Left lobe of liver (tissue), 2 donors: ENCODE measurements at places on chromosomes 7 and 10.

DNA sequence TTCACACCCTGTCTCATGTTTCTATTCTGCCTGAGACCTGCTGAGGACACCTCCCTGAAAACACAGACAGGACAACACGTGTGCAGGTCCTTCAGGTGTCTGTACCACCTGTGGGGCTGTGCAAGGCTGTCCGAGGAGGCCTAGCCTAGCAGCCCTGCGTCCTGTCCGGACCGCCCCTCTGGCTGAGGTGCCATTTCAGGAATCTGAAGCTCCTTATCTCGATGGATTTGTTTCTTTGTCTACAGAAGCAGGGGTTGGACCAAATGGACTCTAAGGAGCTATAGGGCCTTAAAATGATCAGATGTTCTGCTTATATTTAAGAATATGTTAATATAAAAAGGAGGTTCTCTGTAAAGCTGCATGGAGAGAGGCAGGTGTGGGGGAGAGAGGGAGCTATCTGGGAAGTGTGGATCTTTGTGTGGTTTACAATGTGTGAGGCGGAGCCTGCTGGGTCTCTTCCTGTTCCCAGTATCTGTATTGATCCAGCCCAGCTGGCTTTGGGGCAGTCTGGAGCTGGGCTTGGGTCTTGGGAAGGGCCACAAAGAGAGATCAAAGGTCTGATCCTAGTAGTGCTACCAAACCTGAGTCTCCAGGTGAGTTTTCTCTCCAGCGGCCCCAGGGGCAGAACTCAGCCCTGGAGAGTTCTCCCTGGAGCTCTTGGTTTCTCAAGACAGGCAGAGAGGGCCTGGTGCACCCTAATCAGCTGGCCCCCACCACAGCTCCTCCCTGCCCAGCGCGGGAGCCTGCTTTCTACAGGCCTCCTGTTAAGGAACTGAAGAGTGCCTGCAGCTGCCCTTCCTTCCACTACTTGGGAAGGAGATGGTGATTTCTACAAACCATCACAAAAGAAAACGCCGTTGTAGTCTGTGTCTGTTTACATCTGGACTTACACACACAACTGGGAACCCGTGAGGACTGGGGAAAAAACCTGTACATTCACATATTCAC is 3.4 kb upstream of the MNX1 start:
- no peak for DNase-seq

DNA sequence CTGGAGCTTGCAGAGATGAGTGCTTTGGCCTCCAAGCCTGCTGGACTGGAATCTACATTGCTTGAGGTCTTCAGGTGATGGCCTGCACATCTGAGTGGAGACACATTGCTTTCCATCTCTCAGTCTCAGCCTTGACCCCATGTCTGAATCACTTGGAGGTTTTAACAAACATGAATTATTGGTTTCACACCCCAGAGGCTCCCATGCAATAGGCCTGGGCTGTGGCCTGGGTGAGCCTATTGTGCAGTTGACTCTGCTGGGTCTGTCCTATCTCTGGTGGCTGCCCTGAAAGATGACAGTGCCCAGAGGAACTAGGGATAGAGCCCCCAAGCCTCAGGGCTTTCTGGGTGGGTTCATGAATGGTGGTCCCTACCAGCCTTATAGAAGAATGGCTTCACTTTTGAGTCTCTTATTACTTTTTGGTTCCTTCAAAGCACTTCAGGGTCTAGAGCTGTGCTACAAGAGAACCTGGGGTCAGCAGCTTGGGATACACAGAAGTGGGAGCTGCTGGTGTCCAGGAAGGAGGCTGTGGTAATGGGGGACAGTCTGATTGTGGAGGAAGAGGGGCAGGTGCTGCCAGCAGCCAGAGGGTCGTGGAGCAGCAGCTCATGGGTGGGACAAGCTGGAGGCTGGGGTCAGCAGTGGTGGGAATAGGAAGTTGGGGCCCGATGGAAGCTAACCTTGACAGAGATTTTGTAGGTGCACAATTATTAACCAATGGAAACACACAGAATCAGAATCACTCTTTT is 5.5 kb downstream of the RAMP3 start:
- DNase-seq, result no peak

DNA sequence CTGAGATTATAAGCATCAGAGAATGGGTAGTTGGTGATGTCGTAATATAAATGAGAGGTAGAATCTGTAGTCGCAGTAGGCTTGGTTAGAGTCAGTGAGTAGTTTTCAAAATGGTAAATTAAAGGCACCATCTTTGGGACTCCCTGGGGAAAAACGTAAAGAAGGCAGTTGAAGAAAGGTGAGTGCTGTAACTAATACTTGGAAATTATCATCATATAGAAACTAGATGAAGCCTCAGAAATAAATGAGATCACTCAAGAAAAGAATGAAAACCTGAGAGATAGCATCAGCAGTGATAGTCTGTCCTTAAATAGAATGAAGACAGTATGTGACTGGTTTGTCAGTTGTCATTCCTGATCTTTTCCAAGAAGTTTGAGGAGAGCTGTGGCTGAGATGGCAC is 23.8 kb downstream of the PALS2 start:
- DNase-seq, result no peak

- DNase-seq, result no peak
These were observed 565.5 kb upstream of the IGFBP3 start for GRCh38 chr7:46486256-46487206.

DNA sequence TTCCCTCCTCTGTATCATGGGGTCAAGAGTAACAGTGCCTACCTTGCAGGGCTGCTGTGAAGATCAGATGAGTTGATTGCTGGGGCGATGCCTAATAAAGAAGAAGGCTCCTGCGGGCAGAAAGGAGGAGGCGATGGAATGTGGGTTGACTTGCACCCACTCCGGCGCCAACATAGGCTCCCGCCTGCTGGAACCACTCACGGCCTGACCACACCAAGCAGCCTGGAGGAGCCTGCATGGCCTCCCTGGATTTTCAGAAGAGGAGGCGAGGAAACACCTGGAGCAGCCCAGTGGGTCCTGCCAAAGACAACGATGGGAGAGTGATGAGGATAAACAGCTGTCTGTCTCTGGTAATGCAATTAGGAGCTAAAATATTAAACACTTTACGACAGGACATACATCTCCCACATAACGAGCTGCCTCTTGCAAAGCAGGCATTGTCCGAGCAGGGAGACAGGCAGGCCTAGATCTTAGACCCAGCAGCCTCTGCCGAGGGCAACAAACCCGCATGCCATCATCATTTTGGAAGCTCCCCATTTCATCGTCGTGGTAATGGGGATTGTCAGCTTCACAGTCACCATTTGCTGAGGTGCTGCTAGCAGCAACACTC is 302.9 kb upstream of the ZMIZ1 start:
- DNase-seq, result no peak

DNA sequence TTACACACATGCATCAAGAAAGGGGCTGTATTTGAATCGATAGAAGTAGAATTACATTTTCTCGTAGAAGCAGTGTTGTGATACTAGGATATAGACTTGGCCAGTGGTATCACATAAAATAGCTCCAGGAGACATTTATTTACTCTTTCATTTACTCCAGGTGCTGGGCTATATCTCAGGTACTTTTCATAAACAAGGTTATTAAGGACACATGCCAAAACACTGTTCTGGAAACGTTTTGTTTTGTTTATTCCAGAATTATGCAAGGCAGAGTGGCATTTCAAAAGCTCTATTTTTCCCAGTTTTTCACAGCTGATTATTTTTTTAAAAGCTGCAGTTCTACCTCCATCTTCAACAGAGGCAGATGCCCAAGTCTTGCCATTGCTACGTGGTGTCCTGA is 37.8 kb upstream of the SEC61G start:
- DNase-seq, result no peak

DNA sequence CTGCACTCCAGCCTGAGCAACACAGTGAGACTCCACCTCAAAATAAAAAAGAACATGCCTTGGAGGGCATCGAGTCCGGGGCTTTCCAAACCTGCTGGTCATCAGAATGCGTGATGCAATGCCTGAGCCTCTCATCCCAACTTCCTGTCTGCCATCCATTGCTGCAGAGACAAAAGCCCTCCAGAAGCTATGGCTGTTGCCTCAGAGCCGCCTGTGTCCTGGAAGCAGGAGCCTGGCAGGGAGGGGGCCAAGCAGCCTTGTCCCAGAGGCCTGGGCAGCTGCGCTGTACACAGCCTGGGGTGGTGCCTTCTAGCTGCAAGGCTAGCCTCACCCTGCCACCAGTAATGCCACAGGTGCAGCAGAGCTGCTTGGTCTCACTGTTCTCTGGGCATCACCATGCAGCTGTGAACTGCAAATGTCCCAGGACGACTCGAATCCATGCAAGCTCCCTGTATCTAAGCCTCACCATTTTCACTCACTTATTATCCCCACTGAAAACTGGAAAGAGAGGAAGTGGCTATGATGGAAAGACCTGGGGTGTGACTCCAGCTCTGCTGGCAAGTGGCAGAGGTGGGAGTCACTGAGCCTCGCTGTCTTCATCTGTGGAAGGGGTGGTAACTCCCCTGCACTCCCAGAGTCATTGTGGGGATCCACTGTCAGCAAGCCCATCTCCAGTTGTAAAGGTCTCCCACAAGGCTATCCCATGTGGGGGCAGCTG is 7.0 kb downstream of the ALOX5 start:
- no peak for DNase-seq

DNA sequence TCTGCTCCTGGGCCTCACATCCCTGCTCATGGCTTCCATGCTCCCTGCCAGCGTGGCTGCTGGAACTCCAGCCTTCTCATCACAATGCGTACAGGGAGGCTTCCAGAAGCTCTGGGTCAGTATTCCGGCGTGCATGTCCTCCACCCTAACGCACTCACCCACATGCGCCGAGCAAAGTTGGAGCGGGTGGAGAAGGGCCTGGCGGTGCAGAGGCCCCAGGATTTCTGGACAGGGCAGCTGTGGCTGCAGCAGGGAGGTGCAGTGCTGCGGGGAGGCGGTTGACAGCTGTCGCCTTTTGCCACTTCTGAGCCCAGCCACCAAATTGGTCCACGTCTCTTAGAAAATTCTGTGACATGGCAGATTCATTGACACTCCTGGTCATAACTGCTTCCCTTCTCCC is 33.6 kb upstream of the FAM20C start:
- no peak for DNase-seq

- no peak for DNase-seq
These were observed 459 bp downstream of the ZDHHC6 start for GRCh38 chr10:112446055-112446854.

DNA sequence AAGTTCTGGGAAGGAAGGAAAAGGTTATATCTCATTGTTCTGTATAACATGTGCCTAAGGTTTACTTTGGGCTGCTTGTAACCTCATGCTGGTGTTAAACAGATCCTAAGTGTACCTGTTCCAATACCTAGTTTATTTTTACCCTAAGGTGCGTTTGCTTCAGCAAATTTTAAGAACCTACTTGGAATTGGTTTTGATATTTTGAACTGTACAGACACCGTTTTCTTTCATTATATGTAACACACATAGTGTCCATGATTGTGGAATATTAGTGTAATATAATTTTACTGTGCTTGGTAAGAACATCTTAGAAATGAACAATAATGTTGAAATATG is 285.6 kb upstream of the DKK1 start:
- no peak for DNase-seq

DNA sequence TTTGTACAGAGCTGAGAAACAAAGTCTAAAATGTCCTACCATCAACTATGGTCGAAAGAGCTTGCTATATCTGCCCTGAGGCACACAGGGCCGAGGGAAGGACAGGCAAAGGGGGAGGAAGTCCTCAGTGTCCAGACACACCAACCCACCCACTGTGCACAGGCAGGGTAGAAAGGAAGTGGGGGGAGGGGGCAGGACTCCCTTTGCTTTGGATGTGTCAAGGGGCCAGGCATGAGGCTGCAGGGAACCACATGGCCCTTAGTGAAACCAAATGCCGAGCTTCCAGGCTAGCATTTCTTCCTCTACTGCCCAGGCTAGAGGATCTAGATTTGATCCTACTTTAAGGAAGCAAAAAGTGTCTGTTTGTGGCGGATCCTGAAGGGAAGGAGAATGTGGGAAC is 28.6 kb downstream of the KCNH2 start:
- no peak for DNase-seq

- DNase-seq, result no peak
These were observed 64.5 kb upstream of the NFE2L3 start for GRCh38 chr7:26087321-26088091.

DNA sequence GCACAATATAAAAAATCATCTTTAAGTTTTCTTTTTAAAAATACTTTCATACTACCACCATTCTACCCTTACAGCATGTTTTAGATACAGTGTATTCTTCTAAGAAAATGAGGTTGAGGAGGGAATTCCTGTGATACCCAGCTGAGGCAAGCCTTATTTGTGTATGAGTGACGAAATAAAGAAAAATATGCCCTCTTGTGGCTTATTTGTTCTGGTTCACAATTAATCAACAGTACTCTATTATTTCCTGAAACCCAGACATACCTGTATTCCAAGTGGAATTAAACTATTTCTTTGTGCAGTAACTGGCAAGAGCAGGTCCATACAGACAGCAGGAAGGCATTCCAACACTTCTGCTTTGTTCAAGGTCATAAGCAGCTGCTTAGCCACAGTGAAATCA is 4.5 kb upstream of the SEMA3D start:
- DNase-seq, result no peak

DNA sequence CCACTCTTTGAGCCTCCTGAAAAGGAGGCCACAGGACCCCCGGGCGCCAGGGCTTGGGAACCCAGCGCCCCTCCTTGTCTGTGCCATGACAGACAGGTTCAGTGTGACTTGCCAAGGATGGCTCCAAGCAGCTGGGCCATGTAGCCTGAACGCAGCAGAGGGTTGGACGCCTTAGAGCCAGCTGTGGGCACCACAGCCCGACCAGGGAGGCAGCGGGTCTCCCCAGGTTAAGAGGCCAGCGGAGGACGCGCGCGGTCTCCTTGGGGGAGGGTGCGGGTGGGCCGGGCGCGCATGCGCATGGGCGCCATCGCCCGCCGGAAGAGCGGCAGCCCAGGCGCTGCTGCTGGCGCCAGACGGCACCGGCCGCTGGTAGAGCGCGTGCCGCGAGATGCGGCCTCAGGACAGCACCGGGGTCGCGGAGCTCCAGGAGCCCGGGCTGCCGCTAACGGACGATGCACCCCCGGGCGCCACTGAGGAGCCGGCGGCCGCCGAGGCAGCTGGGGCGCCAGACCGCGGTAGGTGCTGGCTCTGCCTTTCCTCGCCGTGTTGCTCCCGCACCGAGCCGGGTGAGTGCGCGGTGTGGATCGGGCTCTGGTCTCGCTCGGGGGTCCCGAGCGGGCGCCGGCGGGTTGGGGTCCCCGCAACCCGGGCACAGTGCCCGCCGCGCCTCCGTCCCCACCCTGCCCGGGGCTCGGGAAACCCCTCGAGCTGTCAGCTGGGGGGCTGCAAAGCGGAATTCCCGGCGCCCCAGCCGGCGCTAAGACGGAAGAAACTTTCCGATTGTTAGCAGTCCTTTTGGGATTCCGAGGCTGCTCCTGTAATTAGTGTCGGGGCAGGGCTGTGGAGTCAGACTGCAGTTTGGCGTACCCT is at the start of gene SLC35G1:
Gene SLC35G1 (plus strand): TSS at position 333 of the 870 bp plus-strand sequence. CDS start 56 bp downstream, at position 389.
- DNase-seq, result peak; percentile 83

GRCh38 chr7:116766881-116767280 is 94.9 kb downstream of the MET start:
- DNase-seq, result no peak

GRCh38 chr7:140591180-140591902 is 49.3 kb downstream of the DENND2A start:
- DNase-seq, result no peak
